ENCODE measurements at places on chromosomes 1 and 21.

GRCh38 chr21:32955311-32956060 is 70.2 kb upstream of the OLIG2 start:
- DNase-seq: no peak

DNA sequence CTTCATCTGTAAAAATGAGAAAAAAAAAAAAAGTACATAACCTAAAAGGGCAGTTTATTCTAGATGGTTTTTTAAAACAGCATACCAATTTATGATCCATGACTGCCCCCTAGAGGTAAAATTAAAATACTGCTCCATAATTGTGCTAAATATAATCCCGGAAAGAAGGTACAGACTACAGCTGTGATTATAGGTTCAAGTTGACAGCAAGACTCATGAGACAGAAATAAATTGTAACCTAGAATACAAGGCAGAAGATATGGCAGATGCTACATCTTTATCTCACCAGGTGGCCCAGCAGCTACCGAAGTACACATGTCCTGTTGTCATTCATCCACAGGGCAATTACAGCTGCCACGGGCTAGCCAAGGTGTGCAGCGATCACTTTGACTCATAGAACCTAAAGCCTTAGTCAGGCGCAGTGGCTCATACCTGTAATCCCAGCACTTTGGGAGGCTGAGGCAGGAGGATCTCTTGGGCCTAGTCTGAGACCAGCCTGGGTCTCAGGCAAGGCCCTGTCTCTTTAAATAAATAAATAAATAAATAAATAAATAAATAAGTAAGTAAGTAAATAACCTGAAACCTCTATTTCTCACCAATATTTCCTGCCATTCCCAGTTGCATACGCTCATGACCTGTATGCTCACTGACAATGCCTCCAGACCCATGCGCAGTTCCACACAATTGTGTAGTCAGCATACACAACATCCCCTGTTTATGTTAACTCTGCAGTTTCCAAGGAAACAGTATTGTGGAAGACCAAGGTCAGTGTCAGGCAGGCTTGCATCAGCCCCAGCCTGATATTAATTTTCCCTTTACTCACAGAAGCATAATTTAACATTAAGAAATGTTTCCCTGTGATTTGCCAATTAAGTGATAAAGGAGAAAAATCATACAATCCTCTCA is 18.3 kb upstream of the PPIE start:
- no peak for DNase-seq

DNA sequence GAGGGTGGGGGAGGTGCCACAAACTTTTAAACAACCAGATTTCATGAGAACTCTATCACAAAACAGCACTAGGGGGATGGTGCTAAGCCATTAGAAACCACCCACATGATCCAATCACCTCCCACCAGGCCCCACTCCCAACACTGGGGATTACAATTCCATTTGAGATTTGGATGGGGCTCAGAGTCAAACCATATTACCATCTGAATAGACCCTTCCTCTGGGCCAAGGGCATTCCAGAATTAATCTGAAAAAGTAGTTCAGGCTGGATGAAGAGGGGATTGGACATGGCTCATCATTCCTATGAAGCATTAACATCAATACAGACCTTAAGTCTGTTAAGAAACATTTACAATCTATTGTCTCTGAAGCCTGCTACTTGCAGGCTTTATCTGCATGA is 149.9 kb upstream of the DNAH14 start:
- no peak for DNase-seq

DNA sequence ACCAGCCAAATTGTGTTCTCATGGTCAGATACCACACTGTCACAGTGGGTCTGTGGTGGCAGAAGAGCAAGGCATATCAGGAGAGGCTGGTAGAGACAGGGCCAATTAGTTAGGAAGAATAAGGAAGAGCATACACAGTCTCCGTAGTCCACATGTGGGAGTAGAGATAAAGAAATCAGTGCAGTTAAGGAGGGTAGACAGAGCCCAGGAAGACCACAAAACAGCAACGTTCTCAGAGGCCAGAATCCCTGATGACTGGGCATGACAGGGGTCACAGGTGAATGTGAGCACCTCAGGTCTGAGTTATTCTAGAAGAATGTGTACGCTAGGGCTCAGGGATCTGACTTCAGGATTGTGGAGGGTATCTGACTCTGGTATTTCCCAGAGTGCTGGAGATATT is 31.7 kb downstream of the CD48 start:
- no peak for DNase-seq

DNA sequence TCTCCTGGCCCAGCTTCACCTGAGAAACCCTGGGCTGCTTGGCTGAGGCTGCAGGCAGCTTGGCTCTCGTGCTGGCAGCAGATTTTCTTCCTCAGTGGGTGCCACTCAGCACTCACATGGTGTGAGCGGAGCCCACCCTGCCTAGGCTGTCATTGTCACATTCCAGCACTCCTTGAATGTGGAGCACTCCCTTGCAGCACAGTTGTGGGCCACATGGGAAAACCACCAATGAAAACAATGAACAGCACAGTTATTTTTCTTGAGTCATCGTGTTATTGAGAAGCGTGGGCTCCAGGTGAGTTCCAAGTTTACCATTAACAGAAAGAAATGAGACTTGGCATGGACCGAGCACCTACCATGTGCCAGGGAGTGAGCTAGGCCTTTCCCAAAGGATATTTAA is 27.2 kb upstream of the TRIM67 start:
- DNase-seq: no peak

GRCh38 chr1:205283270-205284147 is 38.0 kb downstream of the NUAK2 start:
- DNase-seq: no peak

- no peak for DNase-seq
Measured at GRCh38 chr1:109487261-109487660, 3.6 kb downstream of the ATXN7L2 start.

DNA sequence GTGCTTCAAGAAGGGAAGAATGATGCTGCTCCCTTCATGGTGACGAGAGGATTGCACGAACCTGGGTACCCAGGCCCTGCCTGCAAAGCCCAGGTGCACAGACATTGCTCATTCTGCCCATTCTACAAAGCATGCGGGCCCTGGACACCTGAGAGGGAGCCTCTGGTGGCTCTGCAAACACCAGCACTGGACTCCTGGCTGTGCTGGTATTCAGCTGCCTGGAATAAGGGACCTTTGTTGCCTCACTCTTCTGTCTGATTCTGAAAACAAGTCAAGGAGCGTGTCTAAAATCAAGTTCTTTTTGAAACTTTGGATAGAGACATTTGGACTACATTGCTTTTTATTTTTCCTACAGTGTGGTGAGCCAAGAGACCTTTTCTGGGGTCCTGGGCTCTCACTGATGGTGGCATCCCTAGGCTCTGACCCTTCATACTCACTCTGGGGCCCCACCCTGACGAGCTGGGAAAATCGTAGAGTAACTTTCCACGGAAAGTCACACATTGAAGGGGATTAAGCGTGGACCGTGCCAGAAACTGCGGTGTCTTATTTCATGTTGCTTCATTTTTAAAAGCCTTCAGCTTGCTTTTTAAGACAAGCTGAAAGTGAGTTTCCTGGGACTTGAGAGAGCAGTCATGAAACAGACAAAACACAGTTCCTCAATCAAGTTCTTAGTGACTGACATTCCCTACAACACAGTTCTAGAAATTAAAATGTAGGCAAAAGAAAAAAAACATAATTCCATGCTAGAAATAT is 24.0 kb downstream of the ABCA4 start:
- DNase-seq: no peak

DNA sequence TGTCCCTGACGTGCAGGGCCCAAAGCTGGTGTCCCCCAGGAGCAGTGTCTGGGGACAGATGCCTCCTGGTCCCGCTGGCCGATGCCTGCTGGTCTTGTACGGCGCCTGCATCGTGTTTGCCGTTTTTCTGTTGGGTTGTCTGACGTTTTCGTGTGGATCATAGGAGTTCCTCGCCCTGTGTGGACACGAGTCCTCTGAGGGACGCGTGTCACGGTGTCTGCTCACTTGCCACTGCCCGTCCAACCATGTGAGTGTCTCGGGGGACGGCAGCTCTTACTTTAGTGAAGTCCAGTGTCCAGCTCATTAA is 7.4 kb downstream of the MIB2 start:
- no peak for DNase-seq

DNA sequence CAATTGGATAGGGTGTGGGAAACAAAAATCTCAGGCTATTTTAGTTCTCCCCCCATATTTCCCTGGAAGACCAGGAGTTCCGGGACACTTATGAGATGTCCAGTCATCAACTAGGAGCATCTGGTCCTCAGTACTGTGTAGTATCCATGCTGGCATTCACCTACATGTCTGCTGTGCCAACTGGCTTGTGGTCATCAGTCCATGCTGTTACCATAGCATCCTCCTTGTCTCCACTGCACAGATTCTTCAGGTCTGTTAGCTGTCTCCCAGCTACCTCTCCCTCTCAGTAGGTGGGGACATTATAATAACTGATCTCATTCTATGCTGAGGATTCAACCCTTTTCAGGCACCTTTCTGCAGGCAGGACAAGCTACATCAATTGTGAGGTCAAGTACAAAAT is 302.9 kb downstream of the BARHL2 start:
- no peak for DNase-seq

GRCh38 chr21:17858747-17859146 is 39.6 kb upstream of the C21orf91 start:
- no peak for DNase-seq

- no peak for DNase-seq
Measured at GRCh38 chr1:208203848-208204609, 40.2 kb downstream of the PLXNA2 start.

- DNase-seq: no peak
Measured at GRCh38 chr1:94787691-94788090, 32.5 kb upstream of the SLC44A3 start.

DNA sequence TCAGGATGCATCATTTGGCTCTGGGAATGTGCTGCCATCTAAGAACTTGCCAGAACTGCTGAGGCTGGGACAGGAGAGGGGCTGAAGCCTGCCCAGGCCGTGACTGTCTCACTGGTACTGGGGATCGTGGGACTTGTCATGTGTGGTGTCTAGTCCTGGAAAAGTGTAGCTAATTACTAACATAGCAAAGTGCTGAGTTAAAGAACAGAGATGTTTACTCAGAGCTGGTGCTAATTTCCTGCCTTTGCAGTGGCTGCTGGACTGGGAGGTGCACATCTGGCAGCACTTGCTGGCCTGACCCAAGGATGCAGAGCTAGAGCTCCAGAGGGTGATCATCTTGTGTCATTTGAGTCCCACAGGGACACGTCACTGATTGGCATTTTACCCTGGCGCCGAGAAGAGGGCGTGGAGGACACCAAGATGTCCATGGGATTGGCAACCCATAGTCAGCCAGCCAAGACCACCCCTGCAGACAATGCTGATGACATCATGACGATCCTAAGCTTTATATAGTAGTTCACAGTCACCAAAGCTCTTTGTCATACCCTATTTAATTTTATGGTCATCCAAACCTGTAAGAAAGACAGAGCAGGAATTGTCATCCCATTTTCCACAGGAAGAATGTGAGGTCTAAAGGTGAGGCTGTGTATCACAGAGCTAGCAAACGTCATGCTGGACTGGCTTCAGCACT is 110.1 kb upstream of the SLC44A3 start:
- DNase-seq: no peak

- DNase-seq: no peak
Measured at GRCh38 chr1:165533254-165533653, 10.5 kb upstream of the LRRC52 start.

GRCh38 chr1:18261891-18262290 is 154.3 kb downstream of the IGSF21 start:
- DNase-seq: no peak

DNA sequence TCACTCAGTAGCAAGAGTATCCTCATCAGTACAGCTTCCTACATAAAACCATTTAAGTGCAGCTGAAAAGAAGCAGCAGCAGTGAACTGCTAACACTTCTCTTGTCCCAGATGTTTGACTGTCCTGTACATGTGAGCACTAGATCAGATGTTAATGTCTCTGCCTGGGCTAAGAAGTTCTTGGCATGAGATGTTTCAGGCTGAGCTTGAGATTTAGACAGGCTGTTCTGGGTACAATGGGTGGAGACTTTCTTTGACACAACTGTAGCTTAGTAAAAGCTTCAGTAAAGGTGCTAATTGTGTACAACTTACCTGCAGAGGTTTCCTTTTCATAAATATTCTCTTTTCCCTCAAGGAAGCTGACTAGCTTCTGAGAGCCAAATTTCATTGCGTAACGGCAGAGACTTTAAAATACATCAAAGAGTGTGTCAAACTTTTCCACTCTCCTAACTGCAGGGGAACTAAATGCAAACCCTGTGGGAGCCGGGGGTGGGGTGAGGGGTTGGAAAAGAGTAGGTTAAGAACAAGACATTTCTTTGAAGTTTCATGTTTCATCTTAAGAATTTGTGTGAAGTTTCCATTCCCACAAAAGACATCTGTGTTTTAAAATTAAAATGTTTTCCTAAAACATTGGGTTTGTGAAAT is 82.1 kb upstream of the CCDC190 start:
- DNase-seq: no peak

DNA sequence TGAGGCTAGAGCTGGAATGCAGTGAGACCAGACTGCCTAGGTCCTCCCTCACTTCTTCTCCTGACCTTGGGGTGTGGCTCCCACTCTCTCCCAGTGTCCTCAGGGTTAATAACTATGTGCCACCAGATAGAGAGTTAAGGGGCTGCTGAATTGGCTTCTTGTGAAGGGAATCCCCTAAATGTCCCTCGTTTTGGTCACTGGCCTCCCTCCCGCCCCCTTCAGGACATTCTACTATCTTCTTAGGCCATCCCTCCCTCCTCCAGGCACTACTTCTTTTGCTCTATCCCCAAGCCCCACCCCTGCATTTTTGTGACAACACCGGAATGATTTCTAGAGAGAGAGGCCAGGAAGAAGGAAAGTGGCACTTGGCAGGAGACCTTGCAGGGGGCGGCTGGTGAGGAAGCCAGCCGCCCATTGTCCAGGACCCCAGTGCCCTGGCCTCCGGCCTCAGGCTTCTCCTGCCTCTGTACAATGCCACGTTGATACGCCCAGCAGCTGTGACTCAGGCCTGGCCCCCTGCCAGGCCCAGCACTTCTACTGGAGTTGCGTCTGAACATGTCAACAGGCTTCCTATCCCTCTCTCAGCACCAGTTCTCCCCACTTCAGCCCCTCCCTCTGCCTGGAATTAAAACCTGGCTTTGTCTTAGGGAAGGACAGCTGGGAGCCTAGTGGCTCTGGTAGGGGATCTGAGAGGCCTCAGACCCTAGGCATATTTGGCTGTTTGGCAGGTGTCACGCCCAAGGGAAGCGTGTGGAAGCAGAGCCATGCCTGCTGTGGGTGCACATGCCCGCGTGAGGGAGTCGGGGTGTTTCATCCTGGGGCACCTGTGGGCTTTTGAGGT is 9.1 kb downstream of the LMNA start:
- peak; percentile 69 for DNase-seq
